ENCODE measurements at places on chromosomes 12 and 14. TPM values are rescaled to one million over a fixed set of nuclear protein-coding genes. Genes with fewer than 3 reads are reported as not detected.

The ACOT6 gene
- total RNA-seq, result not detected

The RPAP3 gene
- total RNA-seq, result 13.6 TPM

The SERPINA3 gene
- 9.7 TPM for total RNA-seq

The RAD9B gene
- total RNA-seq, result 0.46 TPM

The HOXC12 gene
- not detected for total RNA-seq

The TNFAIP2 gene
- 69.0 TPM for total RNA-seq

The CPNE6 gene
- not detected for total RNA-seq

The CACNA1C gene
- 10.0 TPM for total RNA-seq

The PTPRO gene
- total RNA-seq, result 2.2 TPM

The ZC2HC1C gene
- total RNA-seq, result 0.69 TPM

The DTX1 gene
- 0.03 TPM for total RNA-seq

The ST8SIA1 gene
- 2.2 TPM for total RNA-seq

The SMIM41 gene
- 0.07 TPM for total RNA-seq

The DPPA3 gene
- not detected for total RNA-seq

The LRRC43 gene
- 1.2 TPM for total RNA-seq

The ZNF10 gene
- total RNA-seq, result 10.8 TPM

The CIROP gene
- total RNA-seq, result not detected

The TAS2R9 gene
- total RNA-seq, result not detected

The PPP1R13B gene
- 2.3 TPM for total RNA-seq

The ESRRB gene
- not detected for total RNA-seq

The FITM1 gene
- 0.20 TPM for total RNA-seq

The NELL2 gene
- total RNA-seq, result not detected

The FBXW8 gene
- total RNA-seq, result 20.2 TPM

Measured in smooth muscle cell of the pulmonary artery (primary cell).